ENCODE measurements at places on chromosomes 4 and X.

GRCh38 chr4:87838205-87838604, 5.4 kb downstream of the MEPE start:
- DNase-seq, result no peak

DNA sequence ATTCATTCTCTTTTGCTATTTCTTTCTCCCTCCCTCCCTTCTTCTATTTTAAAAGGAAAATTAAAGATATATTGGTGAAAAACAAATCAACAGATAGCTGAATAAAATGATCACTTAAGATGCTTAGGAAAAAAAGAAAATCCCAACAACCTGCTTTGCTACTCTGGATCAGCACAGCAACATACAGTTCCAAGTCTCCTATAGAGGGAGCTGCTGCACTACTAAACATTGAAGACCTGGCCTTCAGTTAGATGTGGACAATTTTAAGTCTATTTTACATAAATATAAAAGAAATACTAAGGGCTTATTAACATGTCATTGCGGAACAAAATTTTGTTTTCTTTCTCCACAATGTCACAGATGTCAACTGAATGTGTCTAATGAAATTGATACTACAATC, 226.4 kb downstream of the MAGEB5 start:
- no peak for DNase-seq

DNA sequence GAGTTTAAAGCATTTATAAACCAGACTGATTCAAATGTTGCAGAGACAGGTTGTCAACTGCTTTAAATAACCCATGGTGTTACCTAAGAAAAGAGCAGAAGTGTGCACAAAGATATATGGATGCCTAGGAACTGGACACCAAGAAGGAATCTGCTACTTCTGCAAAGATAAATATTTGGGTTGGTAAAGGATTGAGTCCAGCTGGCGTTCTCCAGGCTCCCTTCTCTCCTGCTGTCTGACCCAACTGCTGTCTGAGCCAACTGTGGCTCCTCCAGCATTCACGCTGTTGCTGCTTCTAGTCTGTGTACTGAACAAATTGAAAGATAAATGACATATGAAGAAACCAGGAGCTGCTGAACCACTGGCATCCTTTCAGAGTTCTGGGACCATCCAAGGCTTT, 1167.8 kb upstream of the PRKX start:
- no peak for DNase-seq

DNA sequence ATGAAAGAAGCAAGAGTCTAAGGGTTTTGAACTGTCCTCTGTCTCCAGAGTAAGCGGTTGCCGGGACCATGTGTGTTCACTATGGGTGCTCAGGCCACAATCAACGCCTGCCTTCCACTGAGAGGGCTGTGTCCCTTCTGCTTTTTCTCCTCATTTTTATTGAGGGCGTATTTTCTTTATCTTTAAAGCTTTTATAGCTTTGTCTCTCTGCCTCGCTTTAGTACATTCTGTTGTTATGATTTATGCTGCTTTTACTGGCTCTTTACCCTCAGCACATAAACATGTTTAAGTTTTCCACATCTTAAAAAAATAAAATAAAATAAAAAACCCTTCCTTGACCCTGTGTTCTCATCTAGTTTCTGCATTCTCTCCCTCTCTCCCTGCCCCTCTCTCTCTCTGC, 42.4 kb upstream of the ATP6AP2 start:
- DNase-seq, result no peak
